ENCODE measurements at places on chromosomes 4 and X.

DNA sequence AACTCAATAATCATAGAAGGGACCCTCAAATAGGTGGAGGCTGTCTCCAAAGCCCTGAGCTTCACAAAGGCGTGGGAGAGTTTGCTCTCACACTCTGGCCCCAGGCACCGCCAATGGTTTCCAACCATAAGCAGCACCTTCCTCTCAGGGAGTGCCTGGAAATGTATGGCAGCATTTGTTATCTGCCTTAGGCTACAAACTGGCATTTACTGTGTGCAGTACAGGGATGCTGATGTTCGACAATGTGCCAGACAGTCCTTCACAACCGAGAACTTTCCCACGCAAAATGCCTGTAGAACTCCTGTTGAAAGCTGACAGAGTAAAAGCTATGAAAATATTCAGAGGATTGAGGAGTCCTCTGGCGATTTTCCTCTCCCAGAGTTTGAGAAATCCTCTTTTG lies 55.7 kb upstream of the CDKN2AIP start:
- DNase-seq, result no peak

GRCh38 chr4:119105605-119106004 lies 30.0 kb upstream of the MYOZ2 start:
- DNase-seq, result no peak

DNA sequence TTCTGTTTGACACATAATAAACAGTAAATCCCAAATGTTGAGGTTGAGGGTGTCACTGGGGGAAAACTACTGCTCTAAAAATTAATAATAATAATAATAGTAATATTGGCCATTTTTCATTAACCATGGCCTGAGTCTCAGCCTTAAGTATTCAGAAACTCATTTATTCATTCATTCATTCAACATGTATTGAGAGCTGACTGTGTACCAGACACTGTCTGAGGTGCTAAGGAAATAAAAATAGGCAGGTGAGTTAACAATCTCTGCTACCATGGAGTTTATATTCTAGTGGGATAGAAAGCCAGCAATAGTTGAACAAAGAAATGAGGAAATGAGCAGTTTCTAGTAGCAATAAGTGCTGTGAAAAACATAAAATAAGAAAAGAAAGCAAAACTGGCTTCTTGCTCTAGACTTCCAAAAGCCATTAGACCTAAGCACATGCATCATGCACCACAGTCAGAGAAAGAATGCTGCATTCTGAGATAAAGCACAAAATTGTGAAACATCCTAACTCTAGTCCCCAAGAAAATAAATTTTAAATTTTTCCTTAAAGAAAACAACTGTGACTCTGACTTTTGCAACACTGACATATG lies 278.7 kb downstream of the RCHY1 start:
- peak; percentile 3 for DNase-seq

DNA sequence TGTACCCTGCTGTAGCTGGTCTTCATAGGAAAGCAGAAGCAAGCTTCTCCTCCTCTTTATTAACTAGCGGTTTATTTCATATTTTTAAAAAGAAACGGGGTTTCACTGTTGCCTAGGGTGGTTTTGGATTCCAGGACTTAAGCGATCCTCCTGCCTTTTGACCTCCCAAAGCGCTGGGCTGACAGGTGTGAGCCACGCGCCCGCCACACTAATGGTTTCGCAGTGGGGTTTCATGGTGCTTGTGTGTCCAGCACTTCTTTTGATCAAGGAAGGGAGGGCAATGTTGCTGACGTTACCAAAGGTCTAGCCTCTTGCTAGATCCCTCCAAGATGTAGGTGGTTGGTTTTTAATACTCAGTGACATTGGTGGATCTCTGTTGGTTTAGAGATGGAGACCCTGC lies 1.4 kb downstream of the MAEA start:
- DNase-seq, result no peak

DNA sequence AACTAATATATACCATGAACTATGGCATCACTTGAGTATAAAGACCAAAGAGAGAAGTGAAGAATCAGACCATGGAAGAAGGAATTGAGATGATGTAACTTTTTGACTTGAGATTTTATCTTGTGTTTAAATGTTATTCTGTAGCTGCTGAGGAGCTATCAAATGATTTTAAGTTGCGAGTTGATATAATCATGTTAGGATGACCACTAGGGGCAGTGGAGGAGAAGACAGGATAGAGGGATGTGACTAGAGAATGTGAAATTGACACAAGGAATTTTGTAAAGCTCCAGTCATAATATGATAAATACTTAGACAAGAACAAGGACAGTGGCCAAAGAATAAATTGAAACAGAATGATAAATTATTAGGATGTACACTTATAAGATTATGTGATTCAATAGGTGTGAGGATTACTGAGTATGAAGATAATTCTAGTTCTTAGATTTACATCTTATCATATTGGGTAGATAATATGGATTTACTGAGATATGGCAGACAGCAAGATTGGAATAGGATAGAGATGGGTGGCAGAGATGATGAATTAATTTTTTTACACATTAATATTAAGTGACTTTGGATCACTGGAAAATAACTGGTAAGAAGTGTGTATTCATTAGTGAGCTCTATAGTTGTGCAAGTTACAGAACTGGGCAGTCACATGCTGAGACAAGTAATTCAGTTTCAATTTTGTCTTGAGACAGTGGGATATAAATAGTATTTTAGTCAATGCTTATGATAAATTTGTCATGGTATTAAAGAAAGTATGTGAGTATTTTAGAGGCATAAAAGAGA lies 816.0 kb upstream of the PCDH10 start:
- DNase-seq, result no peak

GRCh38 chr4:182074139-182074538 lies 169.1 kb upstream of the TENM3 start:
- no peak for DNase-seq

DNA sequence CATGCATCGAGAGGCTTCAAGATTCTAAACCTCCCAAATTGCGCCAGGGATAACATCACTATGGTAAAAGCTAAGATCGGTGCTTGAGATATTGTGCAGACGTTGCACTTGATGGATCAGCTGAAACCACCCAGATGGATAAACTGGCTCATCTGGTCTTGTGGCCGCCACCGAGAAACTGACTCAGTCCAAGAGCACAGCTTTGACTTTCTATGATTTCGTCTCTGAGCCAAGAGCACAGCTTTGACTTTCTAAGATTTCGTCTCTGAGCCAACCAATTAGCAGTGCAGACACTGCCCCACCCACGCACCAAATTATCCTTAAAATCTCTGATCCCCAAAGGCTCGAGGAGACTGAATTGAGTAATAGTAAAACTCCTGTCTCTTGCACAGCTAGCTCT lies 687.2 kb downstream of the FAM133A start:
- DNase-seq, result no peak

DNA sequence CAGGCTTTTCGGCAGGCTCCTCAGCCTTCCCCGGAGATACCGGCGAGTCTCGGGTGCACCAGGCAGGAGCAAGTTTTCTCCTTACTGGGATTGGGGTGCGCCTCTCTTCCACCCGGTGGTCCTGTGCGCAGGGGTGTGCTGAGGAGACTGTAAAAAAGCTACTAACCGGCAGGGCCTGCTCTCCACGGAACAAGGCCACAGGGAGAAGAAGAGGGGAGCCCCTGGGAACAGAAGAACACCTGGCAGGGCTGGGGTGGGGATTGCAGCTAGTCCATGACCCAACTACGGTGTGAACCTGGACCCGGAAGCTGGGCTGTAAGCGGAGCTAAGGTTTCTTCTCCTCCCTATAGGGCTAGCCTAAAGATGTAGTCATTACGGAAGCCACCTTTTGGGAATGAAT lies 17.7 kb upstream of the ZIC3 start:
- no peak for DNase-seq

DNA sequence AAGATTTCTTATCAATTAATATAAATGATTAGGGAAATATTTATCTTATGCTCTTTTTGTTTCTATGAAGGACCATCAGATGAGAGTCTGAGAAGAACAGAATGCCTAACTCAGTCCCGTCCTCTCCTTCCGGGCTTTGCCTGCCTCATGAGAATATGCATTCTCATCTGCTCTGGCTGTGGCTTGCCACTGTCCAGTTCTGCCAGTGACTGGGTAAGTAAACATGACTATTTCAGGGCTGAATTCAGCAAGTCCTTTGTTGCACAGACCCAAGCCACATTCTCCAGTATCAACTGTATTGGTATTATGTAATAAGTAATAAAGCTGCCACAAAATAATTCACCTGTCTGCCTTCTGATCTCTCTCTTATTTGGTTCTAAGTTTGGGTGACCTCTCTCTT lies 110.7 kb downstream of the WDFY3 start:
- no peak for DNase-seq

GRCh38 chrX:14015941-14016340 lies 13.8 kb downstream of the GEMIN8 start:
- no peak for DNase-seq

DNA sequence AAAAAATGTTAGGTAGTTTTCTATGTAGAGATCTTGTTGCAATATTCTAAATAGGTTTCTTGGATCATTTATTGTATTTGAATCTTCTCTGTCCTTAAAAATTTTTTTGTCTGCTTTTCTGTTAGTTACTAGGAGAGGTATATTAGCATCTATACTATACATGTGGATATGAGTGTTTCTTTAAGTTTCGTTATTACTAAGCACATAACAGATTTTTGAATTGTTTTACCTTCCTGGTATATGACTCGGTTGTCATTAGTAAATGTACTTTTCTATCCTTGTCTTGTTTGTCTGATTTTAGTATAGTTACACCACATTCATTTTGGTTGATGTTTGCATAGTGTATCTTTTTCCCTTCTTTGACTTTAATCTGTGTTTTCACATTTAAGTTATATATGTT lies 20.2 kb downstream of the PYURF start:
- DNase-seq, result no peak

DNA sequence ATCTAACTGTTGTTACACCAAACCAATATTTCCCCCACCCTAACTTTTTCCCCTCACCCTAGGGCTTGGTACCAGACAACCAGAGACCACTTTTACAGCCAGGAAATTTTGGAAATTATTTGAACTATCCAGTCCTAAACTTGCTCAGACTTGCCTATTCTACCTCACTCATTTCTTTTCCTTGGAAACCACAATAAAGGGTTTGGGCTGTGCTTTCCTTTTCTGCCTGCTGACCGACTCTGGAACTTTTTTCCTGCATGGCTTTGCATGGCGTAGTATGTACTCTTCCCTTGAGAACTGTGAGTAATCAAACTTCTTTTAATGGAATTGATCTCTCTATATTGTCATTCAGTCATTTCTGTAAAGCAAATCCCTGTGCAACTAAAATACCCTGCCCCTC lies 516.5 kb upstream of the FTHL17 start:
- no peak for DNase-seq

- no peak for DNase-seq
These were observed 38.7 kb upstream of the MXD4 start for GRCh38 chr4:2300431-2301224.

- DNase-seq, result no peak
These were observed 494 bp downstream of the SPOCK3 start for GRCh38 chr4:167233685-167234315.

DNA sequence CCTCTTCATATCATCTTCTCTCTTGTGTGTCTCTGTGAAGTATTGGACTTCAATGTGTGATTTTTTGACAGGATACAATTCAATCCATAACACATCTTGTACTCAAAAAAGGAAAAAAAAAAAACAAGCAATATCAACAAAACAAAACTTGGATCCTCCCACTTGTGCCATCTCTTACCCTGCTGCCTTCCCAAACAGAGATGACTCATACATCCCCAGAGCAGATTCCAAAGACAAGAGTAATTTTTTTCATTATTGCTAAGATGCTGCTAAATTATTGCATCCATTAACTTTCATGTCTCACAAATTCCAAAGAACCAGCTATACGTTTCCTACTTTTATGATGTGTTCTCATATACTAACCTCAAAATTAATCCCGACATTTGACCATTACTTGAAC lies 479.2 kb downstream of the GBA3 start:
- no peak for DNase-seq

DNA sequence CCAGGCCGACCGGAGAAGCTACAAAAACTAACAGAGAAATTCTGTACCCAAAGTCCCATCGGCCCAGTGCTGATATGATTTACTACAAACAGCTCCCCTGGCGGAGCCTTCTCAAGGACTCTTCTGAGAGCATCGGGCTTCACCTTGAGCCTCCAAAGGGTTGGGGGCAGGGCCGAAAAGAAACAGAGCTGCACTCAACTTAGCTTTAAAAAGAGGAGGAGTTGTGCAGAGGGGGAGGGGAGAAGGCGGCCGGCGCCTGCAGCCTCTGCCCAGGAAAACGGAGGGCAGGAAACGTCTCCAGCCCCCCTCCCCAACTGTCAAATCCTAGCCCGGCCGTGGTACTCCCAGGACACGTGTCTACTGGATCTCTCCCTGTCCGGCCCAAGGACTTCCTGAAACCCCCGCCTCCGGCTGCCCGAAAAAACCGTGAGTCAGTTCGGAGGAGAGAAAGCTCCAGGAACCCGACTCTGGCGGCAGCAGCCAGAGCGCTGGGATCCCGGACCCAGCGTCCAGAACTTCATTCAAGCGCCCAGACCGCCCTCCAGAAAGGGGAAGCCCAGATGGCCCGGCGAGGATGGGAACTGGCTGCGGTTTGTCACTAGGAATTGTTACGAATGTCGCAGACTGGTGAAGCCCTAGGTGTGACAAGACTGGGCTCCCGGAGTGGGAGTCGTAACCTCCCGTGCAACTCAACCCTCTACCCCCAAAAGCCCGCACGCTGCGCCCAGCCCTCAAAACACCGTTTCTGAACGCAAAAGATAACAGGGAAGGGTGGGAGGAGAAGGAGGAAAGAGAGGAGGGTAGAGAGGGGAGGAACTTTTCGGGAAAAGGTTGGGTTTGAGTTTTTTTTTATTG lies 973 bp downstream of the ADAMTS3 start:
- DNase-seq, result no peak

DNA sequence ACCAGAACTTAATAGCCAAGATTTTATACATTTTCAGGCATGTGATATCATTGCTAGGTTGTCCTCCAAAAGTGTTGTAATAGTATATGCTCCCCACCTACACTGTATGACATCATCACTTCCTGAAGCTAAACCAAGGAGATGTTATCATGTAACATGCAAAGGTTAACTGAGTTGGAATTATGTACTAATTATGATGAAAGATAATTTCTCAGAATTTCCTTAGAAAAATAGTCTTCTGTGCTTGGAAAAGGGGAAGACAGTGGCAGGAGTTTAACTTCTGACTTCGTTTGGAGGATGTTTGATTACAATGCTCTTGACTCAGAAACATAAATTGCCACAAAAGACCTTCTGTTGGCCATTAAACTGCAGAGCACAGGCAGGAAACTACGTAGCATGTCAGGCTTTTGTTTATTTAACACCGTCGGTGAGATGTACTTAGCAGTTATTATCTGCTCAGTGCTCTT lies 83.6 kb upstream of the GUCY1A1 start:
- DNase-seq, result no peak

- DNase-seq, result no peak
These were observed 220.7 kb upstream of the CASK start for GRCh38 chrX:42143866-42144592.

- DNase-seq, result no peak
These were observed 15.1 kb downstream of the MCUB start for GRCh38 chr4:109574931-109575804.

DNA sequence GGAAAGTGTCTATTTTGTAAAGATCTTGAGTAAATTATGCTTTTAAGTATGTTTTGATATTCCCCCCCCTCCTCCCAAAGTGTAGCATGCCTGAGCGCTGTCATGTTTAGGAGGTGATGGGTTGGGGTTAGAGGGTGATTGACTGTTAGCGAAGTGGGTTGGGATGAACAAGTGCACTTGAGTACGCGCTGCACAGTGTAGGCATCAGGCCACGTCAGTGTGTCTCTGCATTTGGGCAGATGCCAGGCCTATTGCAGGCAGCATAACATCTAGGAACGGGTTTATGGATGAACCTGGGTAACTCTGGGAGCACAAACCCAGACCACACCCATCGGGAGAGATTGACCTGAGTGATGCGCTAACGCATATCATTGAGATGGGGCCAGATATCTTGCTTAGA lies 111.2 kb downstream of the TBL1X start:
- DNase-seq, result no peak

- no peak for DNase-seq
These were observed 123.7 kb downstream of the AFF1 start for GRCh38 chr4:87058356-87059073.

Measured in GM18507 (cell line).